ENCODE measurements at places on chromosomes 7 and 10.

DNA sequence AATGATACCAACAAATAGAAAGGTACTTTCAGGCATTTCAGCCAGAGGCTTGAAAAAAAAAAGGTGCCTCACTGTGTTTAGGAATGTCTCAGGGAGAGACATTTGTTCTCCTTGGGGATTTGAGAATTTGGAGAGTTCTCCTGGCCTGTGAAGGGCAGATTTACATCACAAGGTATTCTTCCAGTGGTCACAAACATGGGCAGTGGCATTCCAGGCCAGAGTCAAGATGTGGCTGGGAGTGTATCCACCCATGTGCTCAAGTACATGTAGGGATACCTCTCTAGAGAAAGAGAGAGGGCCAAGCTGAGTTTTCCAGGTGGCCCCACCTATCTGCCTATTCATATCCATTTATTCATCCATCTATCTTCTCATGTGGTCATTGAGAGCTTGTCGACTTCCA lies 253.8 kb downstream of the LRMDA start:
- DNase-seq, result no peak

- DNase-seq, result no peak
These were observed 256.2 kb upstream of the CACNA2D1 start for GRCh38 chr7:82699773-82700186.

DNA sequence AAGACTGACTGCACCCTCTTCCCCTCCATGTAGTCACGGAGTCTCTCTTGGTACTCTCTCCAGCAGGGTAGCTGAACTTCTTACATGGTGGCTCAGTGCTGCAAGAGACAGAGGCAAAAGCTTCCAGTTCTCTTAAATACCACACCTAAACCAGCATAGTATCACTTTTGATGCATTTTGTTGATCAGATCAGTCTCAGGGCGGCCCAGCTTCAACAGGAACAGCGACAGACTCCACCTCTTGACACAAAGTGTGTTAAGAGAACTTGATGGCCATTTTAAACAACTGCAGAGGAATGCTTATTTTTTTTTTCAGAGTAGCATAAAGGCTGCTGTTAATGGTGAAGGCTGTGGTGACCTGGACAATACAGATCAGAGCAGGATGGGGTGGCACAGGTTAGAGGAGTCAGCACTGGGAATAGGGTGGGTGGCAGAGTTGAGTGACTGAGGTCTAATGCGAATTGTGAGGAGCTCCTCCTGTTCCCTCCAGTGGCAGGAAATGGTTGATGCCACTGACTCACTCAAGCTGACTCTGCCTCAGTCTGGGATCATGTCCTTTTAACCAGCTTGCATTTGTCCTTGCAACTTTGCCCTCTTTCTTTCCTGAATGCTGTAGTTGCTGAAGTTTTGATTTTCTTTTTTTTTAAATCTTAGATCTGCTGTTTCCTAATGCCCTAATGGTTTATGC lies 17.3 kb downstream of the MGAM start:
- DNase-seq, result no peak

GRCh38 chr7:105655067-105655466 lies 73.8 kb upstream of the EFCAB10 start:
- no peak for DNase-seq

Data from stimulated activated CD8-positive, alpha-beta memory T cell treated with anti-CD3 and anti-CD28 coated beads, Interleukin-2, amount 100 ng/mL, for 1 hour (primary cell).